ENCODE measurements at places on chromosomes 2 and 18.

GRCh38 chr18:79583984-79584401 is 95.6 kb upstream of the CTDP1 start:
- DNase-seq, result no peak

GRCh38 chr18:29250259-29250658 is 1073.3 kb upstream of the CDH2 start:
- DNase-seq, result no peak

DNA sequence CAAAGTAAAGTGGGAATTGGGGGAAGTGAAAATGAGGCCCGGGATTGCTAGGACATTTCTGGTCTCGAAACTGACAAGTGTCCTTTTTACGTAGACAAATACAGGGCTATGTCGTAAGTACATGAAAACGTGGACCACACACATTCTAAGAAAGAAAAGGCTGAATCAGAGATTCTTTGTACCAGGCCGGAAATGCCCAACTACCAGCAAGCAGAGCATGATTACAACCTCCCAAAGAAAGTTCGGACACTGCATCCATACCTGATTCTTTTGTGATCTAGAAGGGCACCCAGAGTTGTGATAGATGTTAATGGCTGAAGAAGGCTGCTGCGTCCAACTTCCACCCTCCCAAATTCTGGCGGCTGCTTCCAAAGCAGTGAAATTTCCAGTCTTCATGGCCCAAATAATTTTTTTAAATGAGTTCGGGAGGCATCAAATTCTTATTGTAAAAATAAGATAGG is 1.7 kb downstream of the RBMS1 start:
- no peak for DNase-seq

- DNase-seq, result peak; percentile 27
Observed at GRCh38 chr18:26621161-26622026, 73.0 kb upstream of the KCTD1 start.

- no peak for DNase-seq
Observed at GRCh38 chr2:224820283-224820991, 104.3 kb upstream of the CCDC195 start.
